ENCODE measurements at places on chromosomes 11 and 22. TPM values are rescaled to one million over a fixed set of nuclear protein-coding genes. Genes with fewer than 3 reads are reported as not detected.
A peak's percentile ranks its signal among the peaks of the same experiment; 100 is the strongest.

UBQLNL gene
- total RNA-seq, result not detected

ELMOD1 gene
- total RNA-seq, result not detected

TSGA10IP gene
- total RNA-seq, result not detected

EFCAB6 gene
- total RNA-seq, result 0.37 TPM

KCNK4 gene
- total RNA-seq, result not detected

DNA sequence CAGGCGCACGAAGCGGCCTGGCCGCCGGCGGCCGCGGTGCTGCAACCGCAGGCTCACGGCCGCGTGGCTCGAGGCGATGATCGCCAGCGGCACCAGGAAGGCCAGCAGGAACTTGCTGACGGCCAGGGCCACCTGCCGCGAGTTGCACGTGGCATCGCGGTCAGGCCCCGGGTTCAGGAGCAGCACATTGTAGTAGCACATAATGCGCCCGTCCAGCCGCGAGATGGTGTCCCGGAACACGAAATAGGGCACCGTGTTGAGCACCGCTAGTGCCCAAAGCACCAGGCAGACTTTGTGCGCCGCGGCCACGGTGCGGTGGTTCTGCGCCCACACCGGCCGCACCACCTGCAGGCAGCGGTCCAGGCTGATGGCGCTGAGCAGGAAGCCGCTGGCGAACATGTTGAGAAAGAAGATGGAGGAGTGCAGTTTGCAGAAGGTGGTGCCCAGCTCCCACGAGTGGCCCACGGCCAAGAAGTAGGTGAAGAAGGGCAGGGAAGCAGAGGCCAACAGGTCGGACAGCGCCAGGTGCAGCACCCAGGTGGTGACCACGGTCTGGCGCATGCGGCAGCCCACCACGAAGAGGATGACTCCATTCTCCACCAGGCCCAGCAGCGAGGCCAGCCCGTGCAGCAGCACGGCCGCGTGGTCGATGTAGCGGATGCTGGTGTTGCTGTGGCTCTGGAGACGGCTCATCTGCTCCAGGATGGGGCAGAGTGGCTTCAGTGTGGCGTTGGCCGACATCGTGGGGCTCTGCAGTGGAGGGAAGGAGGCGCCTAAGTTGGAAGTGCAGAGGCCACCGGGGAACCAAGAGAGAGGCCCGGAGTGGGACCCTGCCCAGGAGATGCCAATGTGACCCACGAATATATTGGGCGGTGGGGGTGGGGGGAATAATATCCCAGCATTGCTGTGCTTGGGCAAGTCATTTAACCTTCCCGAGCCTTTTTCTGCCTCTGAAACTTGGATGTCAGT, 2.5 kb downstream of the PTGDR2 start:
- DNase-seq, result no peak
- no peak overlapping the region for H3K4me3 ChIP-seq
- no peak overlapping the region for H3K27ac ChIP-seq
- H3K4me1 ChIP-seq, result peaks cover 15% of the 10 kb centered on the region

DNA sequence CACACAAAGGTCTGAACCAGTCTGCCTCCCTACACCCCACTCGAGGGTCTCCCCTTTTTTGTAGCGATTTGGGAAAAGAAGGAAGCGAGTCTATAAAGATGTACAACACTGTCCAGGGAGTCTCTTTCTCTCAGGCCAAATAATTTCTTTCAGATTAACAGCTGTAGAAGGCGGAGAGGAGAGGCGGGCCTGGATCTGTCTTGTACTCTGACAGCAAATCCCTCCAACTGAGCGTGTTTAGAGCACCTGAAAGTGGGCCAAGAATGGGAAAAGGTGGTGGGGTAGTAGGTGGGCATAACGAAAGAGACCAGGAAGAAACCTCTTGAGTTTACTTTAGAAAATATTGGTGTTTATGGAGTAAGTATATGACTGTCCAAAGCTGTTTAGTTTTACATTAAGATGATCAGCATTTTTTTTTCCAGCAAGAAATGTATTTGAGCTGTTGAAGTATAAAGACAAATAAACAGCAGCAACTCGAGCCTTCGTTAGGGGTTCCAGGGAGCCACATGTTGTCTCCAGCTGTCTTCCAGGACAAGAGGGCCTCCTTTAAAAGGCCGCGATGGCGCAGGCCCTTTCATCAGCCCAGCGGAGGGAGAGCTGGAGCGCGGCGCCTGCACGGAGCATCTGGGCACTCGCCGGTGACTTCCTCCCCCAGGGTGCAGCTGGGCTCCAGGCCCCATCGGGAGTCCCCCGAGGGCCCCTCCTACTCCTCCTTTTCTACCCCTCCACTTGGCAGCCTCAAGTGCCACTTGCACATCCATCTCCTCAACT, 34.9 kb downstream of the SCUBE1 start:
- DNase-seq, result no peak
- no peak overlapping the region for H3K4me3 ChIP-seq
- H3K36me3 ChIP-seq, result no peaks in the 10 kb centered on the region
- H3K27ac ChIP-seq, result no peak overlapping the region
- no peaks in the 10 kb centered on the region for H3K27me3 ChIP-seq

GRCh38 chr22:31323578-31324550, 22.3 kb downstream of the PATZ1 start:
- no peak overlapping the region for H3K4me3 ChIP-seq
- no peaks in the 10 kb centered on the region for H3K27me3 ChIP-seq
- H3K27ac ChIP-seq, result peak overlapping the region; percentile 70
- no peak for DNase-seq

GRCh38 chr11:118868659-118869058, 15.0 kb upstream of the CXCR5 start:
- H3K36me3 ChIP-seq, result no peaks in the 10 kb centered on the region
- DNase-seq, result no peak
- no peaks in the 10 kb centered on the region for H3K27me3 ChIP-seq
- H3K4me1 ChIP-seq, result peaks cover 34% of the 10 kb centered on the region
- H3K27ac ChIP-seq, result no peak overlapping the region

Data from activated naive CD8-positive, alpha-beta T cell treated with anti-CD3 and anti-CD28 coated beads for 36 hours (primary cell).